GM06990 (cell line): ENCODE measurements at places on chromosomes 2 and 18.

DNA sequence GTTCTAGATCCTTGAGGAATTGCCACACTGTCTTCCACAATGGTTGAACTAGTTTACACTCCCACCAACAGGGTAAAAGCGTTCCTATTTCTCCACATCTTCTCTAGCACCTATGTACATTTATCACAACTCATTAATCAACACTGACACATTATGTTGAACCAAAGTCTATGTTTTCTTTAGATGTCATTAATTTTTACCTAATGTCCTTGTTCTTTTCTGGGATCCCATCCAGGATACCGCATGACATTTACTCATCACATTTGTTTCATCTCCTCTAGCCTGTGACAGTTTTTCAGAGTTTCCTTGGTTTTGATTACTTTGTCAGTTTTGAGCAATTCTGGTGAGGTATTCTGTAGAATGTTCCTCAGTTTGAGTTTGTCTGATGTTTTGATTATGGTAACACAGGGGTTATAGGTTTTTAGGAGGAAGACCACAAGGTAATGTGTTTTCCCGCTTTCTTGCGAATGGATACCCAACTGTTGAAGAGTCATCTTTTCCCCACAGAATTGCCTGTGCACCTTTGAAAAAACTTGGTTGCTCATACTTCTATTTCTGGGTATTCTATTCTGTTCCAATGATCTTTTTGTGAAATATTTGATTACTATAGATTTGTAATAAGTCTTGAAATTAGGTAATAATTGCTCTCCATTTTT is 3.0 kb upstream of the UGT1A9 start:
- no peak for DNase-seq

GRCh38 chr2:111037128-111037527 is 83.6 kb upstream of the BCL2L11 start:
- no peak for DNase-seq

DNA sequence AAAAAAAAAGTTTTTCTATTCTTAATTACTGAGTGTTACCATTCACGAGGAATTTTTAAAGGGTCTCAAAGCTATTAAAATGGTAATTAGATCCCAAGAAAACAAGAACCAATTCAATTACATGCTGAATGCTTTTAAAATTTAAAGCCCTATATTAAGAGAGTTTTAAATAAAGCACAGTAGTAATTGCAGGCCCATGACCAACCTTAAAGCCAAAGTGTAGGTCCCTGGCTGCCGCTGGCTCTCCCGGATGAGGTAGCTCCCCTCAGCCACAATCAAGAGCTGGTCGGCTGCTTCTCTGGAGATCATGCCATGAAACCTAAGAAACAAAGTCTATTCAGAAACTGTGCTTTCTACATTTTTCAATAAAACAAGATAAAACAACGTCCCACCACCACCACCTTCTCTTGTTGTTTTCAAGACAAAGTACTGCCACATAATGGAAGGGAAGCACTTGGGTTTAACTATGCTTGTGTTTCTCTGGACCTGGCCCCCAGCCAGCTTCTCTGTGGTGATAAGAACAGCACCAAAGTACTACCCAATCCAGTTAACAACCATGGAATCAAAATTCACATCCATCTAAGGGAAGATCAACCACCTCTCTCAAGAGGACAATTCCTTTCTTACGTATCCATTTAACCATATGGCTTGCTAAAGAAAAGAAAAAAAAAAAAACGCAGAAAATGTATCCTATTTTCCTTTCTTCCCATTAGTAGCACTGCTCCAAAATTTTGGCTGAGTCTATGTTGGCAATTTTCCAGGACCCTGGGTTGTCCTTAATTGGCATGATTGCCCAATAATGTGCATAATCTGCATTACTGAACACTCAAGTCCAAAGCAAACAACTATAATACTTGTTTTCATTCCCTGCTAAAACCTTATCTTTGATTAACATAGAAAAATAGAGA is 90.1 kb downstream of the CHN1 start:
- DNase-seq: no peak

DNA sequence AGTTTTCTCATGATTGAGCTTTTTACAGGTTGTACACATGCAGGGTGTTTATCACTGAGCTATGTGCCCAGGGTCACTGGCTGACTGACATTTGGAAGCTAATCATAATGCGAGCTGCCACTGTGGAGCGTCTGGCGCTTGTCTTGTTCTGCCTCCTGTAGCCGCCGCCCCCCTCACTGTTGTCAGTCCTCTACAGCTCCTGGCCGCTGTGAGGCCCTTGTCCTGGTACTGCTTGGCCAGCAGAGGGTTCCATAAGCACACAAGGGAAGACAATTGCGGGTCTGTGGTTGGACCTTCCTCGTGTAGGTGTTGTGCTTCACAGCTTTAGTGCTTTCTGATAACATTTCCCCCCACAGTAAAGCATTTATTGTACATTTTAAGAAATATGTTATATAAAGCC is 105.6 kb upstream of the LDLRAD4 start:
- no peak for DNase-seq
